ENCODE measurements at places on chromosomes 2 and 18.

GRCh38 chr2:11556101-11556806 is 22.4 kb downstream of the GREB1 start:
- DNase-seq, result no peak

DNA sequence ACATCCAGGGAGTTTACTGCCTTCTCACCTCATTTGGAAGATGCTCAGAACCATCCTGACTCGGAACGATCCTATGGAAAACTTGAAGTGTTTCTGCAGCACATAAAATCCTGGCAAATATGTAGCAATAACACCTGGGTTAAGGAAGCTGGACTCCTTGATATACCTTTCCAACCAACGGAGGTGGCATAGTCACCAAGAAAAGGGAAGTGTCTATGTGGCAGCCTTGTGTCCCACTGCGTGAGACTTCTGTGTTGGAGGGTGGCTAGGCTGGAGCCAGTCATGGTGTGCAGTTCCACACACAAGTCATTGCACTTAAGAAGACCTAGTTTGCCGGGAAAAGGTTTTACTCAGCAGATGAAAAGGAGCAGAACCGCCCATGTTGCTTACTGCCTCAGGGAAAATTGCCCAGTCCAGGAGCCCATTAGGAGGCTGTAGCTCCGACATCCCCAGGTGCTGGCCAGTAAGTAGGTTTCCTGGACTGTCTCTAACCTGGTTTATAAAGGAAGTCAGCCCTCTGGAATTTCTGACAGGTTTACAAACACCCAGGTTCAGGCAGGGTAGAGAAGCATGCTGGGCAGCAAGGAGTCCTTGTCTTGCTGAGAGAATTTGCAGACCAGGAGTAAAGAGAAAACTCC is 46.2 kb upstream of the SPRED2 start:
- DNase-seq, result no peak

DNA sequence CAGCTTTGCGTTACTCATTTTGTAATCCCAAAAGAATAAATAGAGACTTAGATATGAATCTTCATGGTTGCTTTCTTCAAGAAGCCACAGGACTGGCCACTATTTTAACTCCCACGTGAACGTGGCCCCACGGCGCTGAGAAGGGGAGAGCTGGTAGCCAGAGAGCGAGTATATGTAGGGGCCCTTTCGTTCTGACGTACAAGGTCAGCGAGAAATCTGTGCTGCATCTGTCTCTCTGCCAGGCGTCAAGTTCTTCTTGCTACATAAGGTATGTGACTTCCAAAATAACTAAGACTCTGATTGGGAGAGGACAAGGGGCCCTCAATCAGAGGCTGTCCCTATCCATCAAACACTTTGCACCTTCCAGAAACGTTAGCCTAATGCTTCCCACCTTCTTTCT is 149.2 kb downstream of the PLEKHA3 start:
- DNase-seq, result no peak

- DNase-seq, result no peak
Observed at GRCh38 chr18:62164855-62165487, 21.9 kb downstream of the PIGN start.

DNA sequence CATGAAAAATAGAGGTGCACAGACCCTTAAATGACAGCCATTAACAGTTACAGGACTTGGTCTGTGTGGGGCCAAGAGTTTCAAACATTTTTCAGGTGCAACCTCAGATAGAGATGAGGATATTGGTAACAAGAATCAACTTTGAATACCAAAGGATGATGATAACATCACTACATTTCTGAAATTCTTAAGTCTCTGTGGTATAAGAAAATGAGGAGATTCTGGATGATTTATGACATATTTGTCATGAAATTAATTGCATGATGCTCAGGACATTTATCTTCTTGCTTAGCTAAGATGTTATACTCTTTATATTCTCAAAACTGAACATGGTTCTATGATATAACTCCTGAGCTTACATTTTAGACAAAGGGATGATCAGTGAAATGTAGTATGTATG is 471.8 kb upstream of the CWC22 start:
- DNase-seq, result no peak

GRCh38 chr2:137178951-137179377 is 413.6 kb downstream of the THSD7B start:
- no peak for DNase-seq

GRCh38 chr18:9575558-9575957 is 38.8 kb downstream of the PPP4R1 start:
- DNase-seq, result no peak

GRCh38 chr2:127014630-127015029 is 92.3 kb downstream of the BIN1 start:
- no peak for DNase-seq

- DNase-seq, result no peak
Observed at GRCh38 chr2:203706403-203706802, at the start of gene CD28. Gene CD28, plus strand, starts transcription at chr2:203706639. Its CDS starts 58 bp downstream, at chr2:203706697.

DNA sequence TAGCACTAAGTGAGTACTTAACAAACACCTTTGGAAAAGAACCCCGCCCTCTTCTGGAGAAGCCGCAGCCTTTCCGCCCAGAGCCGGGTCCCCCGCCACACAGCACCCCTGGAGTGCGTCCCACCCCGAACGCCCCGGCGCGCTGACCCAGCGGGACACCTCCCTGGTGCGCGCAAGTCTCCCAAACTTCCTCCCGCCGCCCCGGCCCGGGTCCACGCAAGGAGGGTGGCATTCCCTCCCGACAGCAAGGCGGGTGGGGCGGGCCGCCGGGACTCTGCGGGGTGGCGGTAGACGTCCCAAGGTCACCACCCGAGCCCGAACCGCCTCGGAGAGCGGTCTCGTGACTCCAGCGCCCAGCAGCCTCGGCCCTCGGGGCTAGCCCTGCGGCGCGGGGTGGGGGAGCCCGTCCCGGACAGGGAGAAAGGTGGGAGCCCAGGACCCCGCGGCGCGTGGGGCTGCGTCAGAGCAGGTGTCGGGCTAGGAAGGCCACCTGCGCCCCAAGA is 598 bp downstream of the CCDC93 start:
- DNase-seq, result no peak

DNA sequence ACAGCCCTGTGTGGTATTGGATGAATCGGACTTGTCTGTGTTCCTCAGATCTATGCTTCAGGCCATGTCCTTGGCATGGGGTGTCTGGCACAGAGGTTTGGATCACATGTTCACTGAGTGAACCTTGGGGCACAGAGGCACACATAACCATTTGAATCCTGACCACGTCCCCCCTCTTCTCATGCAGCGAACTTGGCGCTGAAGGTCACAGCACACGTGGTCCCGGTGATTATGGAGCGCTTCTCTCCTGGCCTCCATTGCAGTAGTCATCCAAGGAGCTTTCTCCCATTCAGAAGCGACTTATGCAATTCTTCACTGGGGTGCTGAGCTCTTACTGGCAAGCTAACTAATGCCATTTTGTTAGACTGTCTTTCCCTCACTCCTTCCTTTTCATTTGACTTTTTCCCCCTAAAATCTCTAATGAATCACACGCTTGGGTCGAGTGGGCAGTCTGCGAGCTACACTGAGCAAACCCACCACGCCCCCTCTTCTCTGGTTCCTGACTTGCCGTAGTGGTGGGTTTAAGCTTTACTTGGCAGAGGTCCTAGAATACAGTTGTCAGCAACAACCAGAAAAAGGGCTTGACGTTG is 59.4 kb downstream of the KCNG2 start:
- no peak for DNase-seq

- no peak for DNase-seq
Observed at GRCh38 chr18:57904535-57904934, 101.4 kb upstream of the ATP8B1 start.

GRCh38 chr2:210224941-210225672 is at the start of gene ACADL:
Gene ACADL, minus strand, starts transcription at chr2:210225447. Its CDS starts 184 bp downstream, at chr2:210225263.
- no peak for DNase-seq

DNA sequence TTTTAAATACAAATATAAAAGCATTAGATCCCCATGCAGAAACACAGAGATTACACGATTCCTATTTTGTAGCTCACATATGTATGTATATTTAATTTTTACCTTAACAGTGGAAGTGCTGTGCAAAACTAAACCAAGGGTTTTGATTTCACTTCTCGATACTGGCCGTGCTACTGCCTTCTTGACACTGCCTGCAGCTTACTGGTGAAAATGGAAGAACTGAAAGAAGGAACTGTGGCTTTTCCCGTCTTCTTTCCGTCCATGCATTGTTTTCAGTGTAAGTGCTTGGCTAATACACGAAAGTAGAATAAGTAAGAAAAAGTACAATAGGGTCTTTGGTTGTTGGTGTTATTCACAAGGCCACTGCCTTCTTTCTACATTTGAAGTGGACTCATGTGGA is 129.5 kb downstream of the NDUFA10 start:
- DNase-seq, result no peak

GRCh38 chr2:103138123-103138901 is 376.5 kb downstream of the TMEM182 start:
- DNase-seq, result no peak
